T47D (cell line): ENCODE measurements at places on chromosomes 2 and 18.

DNA sequence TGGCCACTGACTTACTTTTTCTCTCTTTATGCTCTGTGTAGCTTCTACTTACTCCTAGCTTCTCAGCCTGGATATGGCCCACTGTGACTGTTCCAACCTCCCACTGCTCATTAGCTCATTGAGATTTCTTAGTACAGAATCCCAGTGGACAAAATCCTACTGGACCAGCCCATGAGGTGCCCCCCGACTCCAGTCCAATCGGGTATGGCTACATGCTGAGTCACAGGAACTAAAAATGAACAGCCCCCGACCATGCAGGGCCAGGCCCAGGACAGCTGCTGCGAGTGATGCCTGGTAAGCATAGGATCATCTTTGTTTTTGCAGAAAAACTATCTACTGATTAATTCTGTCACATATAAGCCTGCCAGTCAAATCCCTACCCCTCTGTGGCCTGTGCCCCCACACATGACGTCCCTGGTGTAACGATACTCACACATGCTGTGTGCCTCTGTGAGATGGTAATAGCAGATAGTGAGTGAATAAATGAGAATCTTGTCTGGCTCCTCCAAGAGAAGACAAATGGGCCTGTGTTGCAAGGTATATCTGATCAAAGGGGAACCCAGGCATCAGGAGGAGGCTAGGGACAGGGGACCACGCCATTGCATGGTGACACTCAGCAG is 85.9 kb upstream of the KLF7 start:
- no peak for DNase-seq

DNA sequence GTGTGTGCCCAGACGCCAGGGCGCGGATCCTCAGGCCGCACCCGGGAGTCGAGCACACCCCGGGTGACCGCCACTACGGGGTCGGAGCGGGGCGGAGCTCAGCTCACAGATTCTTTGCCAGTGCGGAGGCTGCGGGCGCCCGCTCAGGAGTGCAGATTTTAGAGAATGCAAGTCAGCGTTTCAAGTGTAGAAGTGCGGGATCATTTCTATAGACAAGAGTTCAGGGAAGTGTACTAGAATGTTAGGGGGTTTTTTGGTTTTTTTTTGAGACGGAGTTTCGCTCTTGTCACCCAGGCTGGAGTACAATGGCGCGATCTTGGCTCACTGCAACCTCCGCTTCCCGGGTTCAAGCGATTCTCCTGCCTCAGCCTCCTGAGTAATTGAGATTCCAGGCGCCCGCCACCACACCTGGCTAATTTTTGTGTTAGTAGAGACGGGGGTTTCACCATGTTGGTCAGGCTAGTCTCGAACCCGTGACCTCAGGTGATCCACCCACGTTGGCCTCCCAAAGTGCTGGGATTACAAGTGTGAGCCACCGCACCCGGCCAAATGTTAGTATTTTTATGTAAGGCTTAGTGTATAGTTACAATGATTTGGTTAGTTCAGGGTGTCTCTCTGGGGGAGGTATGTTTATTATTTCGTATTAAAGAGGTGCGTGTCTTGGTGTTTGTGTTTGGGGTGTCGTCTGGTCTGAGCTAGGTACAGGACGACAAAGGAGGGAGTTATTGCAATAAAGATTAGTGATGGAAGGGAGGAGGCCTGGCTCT is 619 bp upstream of the FAM168B start:
- no peak for DNase-seq

DNA sequence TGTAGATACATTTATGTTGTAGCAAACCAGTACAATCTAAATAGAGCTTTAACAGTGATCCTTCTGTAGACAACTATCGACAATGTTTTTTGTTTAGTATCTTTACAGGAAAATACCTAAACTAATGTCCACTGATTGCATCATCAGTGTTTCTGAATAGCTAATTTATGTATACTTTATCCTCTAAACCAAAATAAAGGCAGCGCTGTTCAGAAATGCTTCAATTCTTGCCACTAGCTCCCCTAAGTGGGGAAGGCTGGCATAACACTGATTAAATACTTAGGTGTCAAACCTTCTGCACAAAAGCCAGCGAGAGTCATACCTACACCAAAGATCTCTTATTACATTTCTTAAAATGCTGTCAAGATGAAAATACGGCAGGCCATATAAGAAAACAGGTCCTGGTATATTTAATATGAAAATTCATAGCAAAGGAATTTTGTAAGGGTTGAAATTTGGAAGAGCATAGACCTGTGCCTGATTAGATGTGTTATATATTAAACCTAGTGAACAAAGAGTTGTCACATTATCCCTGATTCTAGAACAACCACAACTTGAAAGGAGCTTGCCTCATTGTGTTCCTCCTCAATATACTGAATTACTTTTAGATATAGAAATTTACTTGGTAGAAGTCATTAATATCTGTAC is 1693.4 kb upstream of the SLC39A10 start:
- DNase-seq: no peak

DNA sequence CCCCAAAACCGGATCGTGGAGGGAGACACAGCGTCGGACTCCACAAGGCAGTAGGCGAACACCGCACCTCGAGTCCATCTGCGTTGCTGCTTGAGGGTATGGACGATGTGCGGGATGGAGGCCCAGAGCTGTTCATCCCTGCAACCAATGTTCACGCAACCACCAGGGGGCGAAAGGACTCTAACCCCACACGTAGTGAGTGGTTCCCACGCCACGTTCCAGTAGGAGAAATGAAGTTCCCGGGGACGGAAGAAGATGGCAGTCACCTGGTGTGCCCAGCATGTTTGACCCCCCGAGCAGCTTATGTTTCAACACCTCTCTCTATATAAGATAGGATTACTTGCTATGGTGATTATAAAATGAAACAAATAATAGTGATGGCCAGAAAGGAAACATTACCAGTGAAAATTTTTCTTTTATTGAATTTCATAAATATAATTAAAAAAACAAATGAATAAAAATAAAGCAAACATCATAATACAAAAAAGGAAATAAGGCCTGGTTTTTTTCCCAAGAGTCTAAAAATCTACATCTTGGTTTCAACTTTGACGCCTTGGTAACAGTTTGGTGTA is 184.3 kb downstream of the SH3BP4 start:
- DNase-seq: peak; percentile 61

DNA sequence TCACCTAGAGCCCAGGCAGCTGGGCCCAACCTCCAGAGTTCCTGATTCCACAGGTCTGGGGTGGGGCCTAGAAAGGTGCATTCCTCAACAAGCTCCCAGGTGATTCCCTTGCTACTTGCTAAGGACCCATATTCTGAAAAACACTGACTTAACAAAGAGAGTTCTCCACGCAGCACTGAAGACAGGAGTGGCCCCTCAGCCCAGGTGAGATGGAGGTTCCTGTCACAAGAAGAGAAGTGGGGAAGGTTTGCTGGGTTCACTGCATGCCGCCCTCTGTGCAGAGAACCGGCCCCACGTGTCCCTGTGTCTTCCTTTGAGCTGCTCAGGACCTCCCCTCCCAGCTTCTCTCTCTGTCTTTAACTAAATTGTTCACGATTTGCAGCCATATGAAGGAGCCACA is 201.4 kb upstream of the DDX18 start:
- DNase-seq: no peak

GRCh38 chr2:60337142-60337497 is 216.3 kb downstream of the BCL11A start:
- DNase-seq: peak; percentile 19

DNA sequence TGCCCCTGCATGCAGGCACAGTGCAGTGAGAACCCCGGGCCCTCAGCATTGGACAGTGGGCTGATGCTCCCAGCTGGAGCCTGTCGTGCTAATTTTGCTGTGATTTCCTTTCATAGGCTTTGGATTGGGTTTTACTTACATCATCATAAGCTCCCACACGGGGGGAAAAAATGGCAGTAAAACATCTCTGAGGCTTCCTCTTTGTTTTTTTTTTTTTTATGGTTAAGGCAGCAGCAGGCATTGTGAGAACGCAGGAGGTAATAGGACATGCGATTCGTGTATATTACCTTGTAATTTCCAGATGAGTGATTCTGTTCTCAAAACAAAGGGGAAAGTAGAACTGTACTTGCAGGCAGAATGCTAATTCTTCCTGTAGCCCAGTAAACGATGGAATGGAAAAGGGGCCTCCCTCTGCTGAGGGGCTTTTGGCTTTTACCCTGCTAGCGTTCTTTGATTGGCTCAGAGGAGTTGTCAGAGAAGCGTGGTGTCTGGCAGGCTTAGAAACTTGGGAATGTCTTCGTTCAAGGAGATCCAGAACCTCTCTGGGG is 89.7 kb downstream of the NPAS2 start:
- DNase-seq: no peak

- DNase-seq: no peak
These were observed 41.1 kb downstream of the SP140 start for GRCh38 chr2:230266638-230267037.

- DNase-seq: no peak
These were observed 79.2 kb downstream of the LAMA1 start for GRCh38 chr18:7038330-7038851.

DNA sequence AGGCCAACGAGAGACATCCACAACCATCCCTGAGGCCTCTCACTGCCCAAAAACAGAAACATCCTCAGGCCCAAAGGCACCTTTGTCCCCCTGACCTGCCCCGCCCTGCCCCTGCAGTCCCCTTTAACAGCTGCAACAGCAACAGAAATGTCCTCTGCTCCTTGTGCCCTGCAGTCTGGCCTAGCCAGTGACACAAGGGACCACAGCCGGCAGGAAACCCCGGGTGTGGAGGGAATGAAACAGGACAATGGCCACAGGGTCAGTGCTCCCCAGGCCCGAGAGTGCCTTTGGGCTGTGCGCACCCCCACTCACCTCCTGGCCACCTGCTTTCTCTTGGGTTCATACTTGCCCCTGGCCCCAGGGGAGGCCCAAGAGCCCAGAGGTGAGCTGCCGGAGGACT is 35.6 kb downstream of the SNED1 start:
- no peak for DNase-seq

GRCh38 chr2:151852260-151853069 is 24.2 kb upstream of the ARL5A start:
- DNase-seq: no peak

DNA sequence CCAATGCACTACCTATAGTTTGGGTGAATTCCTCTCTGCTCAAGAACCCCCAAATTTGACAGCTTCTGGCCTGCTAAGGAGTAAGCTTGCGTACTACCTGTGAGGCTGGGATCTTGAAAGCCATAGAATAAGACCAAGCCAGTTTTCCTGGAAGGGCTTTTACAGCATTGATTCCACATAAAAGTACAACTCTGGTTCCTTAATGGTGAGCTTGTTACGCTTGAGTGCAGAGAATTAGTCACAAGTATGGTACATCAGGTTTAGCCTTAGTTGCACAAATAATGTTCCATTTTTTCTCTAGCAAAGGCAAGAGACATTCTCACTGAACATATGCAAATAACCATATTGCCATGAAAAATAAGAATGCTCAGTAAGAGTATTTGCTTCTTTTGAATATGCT is 39.1 kb upstream of the STK39 start:
- DNase-seq: no peak

- DNase-seq: no peak
These were observed 2.5 kb upstream of the ADNP2 start for GRCh38 chr18:80106482-80107051.

DNA sequence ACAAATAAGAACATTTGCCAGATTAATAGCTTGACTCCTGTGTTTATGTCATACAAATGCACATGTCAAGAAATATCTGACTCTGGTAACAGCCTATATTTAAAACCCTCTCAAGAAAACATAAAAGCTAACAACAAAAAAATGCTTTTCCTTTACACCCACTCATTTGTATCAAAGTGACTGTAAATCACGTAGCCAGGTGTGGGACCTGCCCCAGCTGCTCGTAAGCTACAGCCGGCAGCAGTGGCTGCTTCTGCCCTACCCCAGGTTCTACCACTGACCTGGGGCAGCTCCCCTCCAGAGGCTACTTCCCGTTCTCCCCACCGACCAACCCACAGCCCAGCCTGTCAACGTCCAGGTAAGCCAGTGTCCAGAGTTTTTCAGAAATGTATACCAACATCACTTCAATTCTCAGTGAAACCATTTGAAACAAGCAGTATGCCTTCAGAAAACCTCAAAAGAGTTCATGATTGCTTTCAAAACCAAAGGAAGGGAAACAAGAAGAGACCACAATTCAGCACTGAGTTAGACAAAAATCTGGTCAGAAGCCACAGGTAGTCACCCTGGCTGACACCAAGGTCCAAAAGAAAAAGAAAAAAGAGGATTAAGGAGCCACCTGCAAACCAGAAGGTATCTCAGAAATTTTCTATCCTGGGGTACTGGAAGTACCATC is 40.4 kb downstream of the KIDINS220 start:
- DNase-seq: no peak

DNA sequence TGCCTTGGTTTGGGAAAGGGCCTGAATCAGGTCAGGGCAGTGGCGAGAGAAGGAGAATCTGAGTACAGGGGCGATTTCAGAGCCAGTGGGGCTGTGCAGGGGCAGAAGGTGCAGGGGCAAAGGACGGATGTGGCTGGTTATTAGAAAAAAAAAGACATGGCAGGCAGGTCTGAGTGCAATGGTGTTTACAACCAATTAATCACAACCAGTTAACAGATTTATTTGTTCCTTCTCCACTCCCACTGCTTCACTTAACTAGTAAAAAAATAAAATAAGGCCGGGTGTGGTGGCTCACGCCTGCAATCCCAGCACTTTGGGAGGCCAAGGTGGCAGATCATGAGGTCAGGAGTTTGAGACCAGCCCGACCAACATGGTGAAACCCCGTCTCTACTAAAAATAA is 5.5 kb downstream of the TNFRSF11A start:
- DNase-seq: no peak

GRCh38 chr2:102313950-102314349 is 2.6 kb downstream of the IL1RL1 start:
- no peak for DNase-seq

GRCh38 chr2:64943387-64944150 is 45.6 kb upstream of the SLC1A4 start:
- no peak for DNase-seq

GRCh38 chr18:24530630-24531111 is 70.2 kb downstream of the HRH4 start:
- DNase-seq: no peak

DNA sequence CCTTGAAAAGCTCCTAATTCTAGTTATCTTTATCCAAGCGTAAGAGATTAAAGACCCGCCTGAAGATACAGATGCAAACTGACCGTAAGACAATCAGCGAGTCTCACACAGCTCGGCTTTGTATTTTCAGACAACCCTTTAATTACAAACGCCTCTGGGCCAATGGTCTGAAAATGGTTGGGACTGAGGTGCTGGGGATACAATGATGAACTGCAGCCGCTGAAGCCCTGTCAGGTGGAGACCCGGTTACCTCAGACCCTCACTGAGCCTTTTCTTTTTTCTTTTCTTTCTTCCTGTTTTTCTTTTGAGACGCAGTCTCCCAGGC is 715 bp upstream of the CFAP36 start:
- DNase-seq: peak; percentile 12

GRCh38 chr2:95007031-95007609 is 18.4 kb upstream of the MAL start:
- DNase-seq: no peak

DNA sequence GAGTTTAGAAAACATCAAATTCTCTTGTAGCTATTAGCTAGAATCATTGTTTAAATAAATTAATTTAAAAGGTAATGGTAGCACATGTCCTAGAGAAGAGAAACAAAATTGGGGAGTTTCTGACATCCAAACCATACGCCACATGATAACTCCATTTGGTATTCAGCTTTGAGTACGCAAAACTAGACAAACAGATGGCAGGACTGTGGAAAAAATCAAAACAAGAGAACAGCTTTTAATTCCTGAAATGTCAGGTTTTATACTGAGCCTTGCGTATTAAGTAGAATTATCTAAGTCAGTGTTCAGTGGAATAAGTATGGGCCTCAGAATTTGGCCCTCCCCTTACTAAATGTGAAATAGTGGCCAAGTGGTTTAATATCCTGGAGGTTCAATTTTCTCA is 82.4 kb upstream of the PDE1A start:
- DNase-seq: no peak

- DNase-seq: no peak
These were observed 927.8 kb upstream of the NRXN1 start for GRCh38 chr2:51959696-51960095.
